ENCODE measurements at places on chromosomes 13 and 19.

GRCh38 chr13:98420554-98421175 is 156.2 kb downstream of the STK24 start:
- DNase-seq: no peak

DNA sequence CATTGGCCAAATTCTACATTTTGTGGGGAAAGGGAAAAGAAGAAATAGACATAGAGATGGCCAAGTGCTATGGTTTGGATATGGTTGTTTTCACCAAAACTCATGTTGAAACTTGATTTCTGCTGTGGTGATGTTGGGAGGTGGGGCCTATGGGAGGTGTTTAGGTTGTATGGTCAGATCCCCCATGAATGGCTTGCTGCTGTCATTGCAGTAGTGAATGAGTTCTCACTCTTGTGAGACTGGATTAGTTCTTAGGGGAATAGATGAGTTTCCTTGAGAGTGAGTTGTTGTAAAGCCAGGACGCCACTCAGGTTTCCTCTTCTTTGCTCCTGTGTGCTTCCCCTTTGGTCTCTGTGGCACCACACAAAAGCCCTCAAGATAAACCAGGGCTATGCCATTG is 242.6 kb upstream of the RFC3 start:
- DNase-seq: no peak

- no peak for DNase-seq
Observed at GRCh38 chr13:37934339-37935191, 65.0 kb upstream of the TRPC4 start.

DNA sequence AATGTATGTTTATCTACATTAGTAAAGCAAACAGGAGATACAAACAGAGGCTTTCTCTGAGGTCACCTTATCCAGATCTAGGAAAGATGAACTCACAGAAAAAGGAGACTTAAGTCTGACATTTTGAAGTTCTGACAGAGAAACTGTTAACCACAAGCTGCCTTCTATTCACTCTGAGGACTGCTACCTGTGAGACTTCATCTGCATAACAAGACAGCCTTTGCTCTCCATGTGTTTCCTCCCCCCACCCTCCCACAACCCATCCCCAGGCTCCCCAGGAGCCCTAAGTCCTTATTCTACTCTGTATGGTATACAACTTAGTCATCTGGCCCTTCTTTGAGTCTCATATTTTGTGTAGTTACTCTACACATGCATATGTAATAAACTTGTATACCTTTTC is 699.0 kb downstream of the FGF9 start:
- DNase-seq: no peak

DNA sequence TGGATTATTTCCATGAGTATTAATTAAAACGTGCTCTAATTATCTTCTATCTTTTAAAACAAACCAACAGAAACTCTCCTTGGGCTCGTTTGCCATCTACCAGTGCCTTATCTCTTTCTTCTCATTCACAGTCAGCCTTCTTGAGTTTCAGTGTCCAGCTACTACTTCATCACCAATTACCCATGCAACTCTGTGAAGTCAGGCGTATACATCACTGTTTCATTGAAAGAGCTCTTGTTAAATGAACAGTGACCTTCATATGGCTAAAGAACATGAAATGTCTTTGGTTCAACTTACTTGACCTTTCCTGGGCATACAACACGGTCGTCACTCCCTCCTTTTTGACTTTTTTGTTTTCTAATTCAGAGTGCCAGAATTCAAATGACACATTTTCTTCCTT is 5.2 kb upstream of the IFT88 start:
- no peak for DNase-seq

DNA sequence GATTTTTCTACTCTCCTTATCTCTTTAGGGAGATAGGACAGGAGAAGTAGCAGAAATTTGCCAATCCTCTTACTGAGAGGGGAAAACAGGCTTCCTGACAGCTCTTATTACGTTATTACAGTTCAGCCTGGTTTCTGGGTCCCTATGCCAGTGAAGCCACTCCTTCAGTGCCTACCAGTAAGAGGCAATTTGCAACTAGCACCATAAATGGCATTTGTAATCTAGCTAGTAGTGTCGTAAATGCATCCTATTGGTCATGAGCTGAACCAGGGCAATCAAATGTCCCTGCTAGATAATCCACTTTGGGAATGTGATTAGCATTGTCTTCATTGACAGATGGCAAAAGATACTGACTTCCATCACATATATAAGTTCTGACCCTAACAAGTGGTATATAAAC is 428.8 kb downstream of the DCT start:
- peak; percentile 52 for DNase-seq

- DNase-seq: no peak
Observed at GRCh38 chr13:87777387-87777786, 106.2 kb downstream of the SLITRK5 start.

DNA sequence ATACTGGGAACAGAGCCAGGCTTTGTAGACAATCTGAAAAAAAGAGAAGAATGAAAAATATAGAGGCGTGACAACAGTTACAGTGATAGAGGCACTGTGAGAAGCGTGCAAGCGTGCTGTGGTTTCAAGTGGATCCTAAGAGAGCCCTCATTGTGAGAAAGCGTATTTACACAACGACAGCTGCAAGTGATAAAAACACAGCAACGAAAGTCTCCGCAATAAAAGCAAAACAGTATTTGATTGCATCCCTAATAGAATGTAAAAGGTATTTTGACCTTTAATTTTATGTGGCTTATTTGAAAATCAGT is 642.7 kb upstream of the ARGLU1 start:
- no peak for DNase-seq

DNA sequence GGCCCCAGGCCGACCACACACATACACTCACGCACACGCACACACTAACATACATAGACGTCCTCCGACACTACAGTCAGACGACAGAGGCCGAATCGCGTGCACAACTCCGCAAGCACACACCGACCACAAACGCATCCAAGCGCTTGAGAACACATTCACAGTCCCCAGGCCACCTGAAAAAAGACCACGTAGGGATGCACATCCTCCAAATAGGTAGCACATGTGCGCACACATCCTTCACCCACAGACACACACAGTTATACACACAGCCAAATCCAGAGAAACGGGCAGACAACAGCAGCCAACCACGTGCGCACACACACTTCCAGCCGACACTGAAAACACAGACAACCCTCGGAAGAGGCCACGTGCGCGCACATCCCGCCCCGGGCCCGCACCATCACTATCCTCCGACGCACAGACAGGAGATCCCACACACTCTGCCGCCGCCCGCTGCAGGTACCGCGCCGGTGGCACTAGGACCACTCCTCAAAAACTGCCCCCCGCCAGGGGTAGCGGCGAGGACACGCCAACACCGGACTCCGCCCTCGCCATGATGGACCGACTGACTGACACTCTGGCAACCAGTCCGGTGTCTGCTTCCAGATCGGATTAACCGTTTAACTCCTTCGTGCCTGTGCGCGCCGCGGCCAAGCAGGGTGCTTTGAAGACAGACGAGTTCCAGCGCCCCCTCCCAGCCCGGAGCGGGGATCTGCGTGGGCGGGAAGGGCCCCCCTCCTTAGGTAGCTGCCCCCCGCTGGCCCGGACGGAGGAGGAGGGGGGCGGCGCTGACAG is 493 bp upstream of the PDE4A start:
- DNase-seq: peak; percentile 94

- DNase-seq: no peak
Observed at GRCh38 chr19:41298348-41298964, 11.5 kb upstream of the CCDC97 start.

GRCh38 chr13:49097374-49097773 is 121.7 kb downstream of the FNDC3A start:
- DNase-seq: no peak

GRCh38 chr13:103640606-103641005 is 574.4 kb upstream of the SLC10A2 start:
- no peak for DNase-seq

- DNase-seq: peak; percentile 63
Observed at GRCh38 chr19:48842789-48843162, 6.5 kb upstream of the HSD17B14 start.

DNA sequence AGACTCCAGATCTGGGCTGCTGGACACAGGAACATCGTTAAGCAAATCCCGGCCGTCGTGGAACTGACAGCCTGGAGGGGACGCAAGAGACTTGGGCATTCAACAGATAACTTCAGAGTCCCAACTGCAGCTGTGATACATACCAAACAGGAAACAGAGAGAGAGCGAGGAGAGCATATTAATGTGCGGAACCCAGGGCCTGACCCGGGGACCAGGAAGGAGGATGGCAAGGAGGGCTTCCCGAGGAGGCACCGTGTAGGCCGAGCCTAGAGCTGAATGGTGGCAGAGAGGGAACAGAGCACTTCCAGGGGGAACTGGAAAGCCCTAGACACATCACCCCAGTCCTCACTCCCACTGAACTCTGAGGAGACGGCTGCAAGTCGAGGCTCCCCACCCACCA is 68.1 kb downstream of the SIPA1L3 start:
- DNase-seq: no peak

- DNase-seq: no peak
Observed at GRCh38 chr13:100075700-100076587, 12.9 kb upstream of the PCCA start.

GRCh38 chr13:80923907-80924306 is 583.0 kb upstream of the SPRY2 start:
- no peak for DNase-seq

GRCh38 chr13:44237276-44237767 is 136.3 kb upstream of the SERP2 start:
- DNase-seq: no peak

Measured in D341Med (cell line).